ENCODE measurements at places on chromosomes 1 and 21. TPM values are rescaled to one million over a fixed set of nuclear protein-coding genes. Genes with fewer than 3 reads are reported as not detected.

IGSF3 gene
- 19.2 TPM for total RNA-seq

PTPN7 gene
- total RNA-seq, result not detected

KPRP gene
- total RNA-seq, result not detected

SMIM34 gene
- not detected for total RNA-seq

FCRL3 gene
- 0.02 TPM for total RNA-seq
